NCI-H2029 (cell line): ENCODE measurements at places on chromosomes 3 and 15.

- no peak for DNase-seq
These were observed 12.1 kb downstream of the ARPP19 start for GRCh38 chr15:52556524-52557273.

DNA sequence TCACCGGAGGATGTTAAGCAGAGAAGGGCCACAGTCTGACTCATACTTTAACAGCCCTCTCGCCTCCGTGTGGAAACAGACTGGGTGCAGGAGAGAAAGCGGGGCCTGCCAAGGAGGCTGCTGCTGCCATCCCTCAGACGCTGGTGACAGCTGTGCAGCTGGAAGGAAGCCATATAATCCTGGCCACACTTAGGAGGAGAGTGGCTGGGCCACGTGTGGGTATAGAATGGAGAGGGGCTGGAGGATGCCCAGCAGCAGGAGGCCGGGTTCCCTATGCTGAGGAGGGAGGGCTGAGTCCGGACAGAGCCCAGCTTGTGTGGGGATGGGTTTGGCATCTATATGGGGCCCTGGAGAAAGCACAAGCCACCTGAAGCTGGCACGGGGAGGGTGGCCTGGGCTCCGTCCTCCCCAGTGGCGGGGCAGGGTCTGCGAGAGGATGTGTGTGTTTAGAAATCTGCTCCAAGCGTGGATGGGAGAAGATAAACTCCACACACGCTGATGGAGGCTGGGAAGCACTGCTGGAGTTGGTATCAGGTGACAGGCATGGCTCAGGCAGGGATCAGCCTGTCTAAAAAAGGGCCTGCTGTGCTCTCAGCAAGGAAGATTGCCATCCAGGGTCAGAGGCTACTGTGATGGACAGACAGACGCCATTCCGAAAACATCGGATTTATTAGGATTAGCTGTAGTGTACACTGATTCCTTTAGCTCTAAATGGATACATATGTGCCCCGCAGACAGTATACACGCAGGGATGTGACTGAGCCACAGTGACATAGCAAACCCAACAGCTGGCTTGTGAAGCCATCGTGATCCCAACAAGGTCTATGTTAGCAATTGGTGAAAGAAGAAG, 15.9 kb downstream of the ABTB1 start:
- DNase-seq: peak; percentile 59

DNA sequence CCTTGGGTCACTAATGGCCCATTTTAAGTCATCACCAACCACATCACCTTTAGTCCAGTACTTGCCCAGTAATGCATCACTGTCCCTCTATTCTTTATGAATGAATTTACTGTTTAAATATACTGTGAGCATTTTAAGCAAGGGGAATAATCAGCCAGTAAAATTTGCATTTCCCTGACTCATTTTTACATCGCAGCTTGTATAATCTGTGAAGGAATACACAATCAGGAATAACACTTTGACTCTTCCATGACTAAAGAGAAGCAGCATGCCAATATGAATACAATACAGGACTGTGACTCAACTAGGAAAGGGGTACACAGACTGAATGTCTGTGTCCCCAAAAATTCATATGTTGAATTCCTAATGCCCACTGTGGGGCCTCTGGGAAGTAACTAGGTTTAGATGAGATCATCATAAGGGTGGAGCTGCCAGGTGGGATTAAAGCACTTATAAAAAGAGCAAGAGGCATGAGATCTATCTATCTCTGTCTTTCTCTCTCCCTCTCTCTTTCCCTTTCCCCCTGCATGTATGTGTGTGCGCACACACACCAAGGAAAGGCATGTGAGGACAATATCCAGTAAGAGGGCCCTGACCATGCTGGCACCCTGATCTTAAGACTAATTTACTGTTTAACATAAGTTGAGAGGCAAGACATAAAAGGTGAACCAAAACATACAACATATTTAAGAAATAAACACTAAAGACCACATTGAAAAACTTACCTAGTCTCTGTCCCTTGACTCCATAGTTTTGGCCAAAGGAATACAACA, 12.1 kb downstream of the B4GALT4 start:
- no peak for DNase-seq

DNA sequence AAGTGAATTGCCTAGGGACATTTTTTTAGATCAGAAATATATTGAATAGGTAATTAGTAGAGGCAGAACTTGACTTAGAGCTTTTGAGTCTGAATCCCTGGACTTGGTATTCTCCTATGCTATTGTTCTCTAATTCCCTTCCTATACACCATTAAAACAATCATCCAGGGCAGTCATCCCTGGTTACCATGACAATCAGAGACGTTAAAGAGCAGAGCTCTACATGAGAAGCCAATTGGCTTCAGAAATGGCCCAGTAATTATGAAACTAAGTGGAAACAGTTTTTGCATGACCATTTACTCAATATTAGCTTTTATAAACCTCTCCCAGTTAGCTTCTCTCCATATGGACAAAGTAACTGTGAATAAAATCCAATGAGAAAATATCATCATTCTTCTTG, 182.1 kb upstream of the TP63 start:
- no peak for DNase-seq

DNA sequence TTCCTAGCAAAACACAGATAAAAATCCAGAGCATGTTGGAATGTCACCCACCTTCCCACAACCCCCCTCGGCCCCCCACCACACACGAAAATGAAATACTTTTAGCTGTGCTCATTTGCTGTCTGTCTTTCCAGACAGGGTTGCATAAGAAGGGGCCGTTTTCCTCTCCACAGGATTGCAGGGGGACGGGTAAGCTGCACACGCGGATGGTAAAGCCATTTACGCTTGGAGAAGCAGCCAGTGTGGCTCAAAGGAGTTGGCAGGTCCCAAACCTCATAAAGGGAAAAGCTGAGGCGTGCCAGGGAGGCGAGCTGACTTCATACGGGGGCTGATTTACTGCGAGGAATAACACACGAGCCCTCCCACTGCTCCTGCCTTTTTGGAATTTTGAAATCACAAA, 47.4 kb upstream of the ITGA11 start:
- no peak for DNase-seq

DNA sequence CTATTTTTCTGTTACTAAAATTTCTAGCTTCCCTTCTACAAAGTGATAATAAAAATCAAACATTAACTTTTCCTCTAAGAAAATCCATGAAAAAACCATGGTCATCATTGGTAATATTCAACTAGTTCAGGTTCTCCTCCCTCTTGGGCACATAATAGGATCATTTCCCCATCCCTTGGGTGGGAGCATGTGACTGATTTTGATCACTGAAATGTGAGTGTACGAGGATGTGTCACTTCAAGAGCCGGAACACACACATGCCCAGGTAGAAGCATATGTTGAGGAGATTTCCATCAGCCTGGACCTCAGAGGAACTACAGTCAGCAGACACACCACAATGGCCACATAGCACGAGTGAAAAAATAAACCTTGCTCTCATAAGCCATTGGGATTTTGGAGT, 36.1 kb downstream of the AP3S2 start:
- DNase-seq: no peak

DNA sequence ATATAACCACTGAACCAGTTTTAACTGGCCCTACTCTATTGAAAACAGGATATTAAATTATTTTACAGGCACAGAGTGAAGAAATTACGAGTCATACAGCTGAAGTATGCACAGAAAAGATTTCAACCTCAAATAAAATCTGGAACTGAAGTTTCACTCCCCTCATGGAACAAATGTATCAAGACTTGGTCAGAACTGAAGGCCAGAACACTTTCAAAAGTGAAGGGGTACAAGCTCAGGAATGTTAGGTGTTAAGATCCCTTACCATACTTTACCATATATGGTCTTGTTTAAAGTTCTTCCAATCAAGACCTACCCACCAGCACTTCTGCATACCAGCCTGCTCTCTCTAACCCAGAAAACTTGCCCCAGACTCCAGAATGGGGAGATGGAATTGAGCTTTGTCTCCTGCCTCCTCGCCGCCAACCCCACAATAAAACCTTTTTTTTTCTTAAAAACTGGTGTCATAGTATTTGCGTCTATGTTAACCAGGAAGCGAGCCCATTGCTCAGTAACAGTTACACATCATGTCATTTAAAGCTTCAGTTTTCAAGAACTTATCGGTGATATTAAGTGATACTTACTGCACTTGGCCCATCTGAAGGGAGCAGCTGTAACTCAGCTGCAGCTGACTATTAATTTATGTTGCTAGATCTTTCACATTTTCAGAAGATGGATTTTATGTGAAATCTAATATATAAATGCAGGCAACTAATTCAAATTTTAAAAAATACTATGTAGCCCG, 59.9 kb downstream of the OXSM start:
- DNase-seq: no peak

DNA sequence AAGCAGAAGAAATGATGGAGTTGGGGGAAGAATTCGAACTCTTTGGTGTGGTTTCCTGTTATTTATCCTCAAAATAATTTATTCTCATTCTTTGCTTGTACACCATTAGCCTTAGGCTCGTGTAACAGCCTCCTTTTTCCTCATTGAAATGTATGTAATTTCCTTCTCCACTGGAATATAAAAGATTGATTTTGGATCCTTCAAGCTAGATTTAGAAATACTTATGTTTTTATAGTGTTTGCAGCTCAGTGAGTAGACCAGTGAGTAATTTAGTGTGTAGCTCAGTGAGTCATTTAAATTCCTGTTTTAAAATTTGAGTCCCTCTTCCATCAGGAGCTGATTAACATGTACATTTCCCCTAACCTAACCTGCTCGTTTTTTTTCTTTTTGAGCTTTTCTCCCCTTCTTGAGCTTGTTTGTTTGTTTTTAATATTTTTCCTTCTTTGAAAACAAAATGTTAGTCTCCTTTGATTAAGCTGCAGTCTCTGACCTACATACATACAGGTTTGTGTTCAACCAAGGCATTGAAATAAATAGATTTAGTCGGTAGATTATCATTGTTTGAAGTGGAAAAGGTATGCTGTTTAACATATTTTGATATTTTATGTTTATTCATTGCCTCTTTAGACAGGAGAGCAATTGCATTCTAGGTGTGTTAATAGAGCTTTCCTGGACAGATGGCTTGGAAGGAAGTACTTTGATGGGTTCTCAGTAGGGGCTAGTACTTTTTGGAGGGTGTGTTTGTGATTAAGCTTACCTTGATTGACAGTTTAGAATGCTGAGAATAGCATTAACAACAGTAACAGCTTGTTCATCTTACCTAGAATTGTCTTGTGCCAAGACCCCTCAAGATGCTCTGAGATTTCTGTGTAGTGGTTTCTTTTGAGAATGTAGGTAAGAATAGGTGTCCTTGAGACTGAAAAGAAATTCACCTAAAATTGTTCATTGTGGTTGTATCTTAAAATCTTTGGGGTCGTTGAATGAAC, 5.9 kb downstream of the USP3 start:
- no peak for DNase-seq

GRCh38 chr15:55526559-55527036, 18.6 kb upstream of the DNAAF4 start:
- DNase-seq: peak; percentile 12

GRCh38 chr3:50268703-50269451, at the start of gene SEMA3B:
Gene SEMA3B (plus strand): TSS chr3:50269147. CDS start chr3:50269241, 94 bp downstream.
- no peak for DNase-seq

DNA sequence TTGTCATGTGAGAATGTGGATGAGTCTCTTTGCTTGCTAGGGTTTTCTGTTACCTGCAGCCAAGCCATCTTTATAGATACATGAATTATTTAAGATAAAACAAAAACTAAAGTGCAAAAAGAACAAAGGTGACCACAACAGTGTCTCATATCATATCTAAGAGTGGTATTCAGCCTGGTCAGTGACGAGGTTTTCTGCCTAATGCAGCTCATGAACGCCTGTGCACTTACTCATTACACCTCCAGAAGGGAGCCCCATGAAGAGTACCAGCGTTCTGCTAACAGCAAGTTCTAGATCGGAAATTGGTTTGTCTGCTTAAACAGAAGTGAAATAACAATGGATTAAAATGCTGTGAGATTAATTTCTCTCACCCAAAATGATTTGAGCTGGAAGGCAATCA, 19.2 kb downstream of the PXYLP1 start:
- no peak for DNase-seq

- DNase-seq: no peak
These were observed 192.9 kb downstream of the PDE8A start for GRCh38 chr15:85174521-85174920.

GRCh38 chr3:173267716-173268115, 126.7 kb upstream of the SPATA16 start:
- no peak for DNase-seq

- no peak for DNase-seq
These were observed 23.9 kb upstream of the BCL2L10 start for GRCh38 chr15:52136442-52136980.

DNA sequence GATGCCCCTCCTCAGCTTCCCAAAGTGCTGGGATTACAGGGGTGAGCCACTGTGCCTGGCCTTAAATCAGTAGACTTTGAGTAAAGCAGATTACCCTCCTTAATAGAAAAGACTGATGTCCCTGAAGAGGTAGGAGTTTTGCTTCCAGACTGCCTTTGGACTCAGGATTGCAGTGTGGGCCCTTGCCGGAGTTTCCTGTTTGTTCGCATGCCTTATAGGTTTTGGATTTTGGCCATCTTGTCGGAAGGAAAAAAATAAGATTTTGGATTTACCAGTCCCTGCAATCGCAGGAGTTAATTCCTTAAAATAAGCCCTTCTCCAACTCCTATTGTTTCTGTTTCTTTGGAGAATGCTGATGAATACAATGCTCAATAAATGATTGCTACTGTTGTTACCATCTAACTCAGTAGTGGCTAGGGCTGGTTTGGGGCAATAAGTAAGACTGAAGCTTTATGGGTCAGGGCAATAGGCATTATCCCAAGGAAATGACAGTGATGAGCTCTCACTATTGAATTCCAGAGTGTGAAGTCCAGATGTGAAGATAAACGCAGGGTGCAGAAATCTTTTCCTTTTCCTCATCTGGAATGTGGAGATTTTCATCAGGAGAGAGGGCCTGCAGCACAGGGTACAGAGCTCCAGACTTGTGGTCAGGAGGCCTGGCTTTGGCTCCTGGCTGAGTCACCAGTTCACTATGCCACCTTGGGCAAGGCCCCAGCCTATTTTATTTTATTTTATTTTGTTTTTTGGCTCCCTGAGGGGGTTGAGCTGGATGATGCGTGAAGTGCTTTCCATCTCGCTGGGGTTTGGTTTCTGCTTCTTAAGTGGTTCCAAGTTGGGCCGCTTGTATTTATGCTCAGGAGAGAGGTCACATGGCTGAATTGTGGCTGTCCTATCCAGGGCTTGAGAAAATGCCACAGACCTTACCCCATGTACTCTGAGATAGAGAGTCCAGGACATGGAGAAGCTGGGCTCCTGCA, 25.3 kb downstream of the FOXL2 start:
- no peak for DNase-seq

DNA sequence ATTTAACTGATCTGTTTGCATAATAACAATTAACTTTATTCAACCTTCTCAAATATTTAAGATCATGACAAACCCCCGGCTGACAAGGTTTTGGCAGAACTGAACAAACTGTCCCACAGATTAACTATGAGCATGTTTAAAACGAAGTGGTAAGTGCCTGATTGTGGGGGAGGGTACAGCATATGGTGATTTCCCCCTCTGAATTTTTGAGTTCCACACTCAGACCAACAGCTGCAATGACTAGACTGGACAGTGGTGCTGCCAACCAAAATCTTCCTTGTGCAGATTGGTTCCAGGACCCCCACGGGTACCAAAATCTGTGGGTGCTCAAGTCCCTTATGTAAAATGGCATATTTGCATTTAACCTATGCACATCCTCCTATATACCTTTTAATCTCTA, 449.5 kb downstream of the SHQ1 start:
- no peak for DNase-seq

- DNase-seq: no peak
These were observed 19.7 kb downstream of the RAB11A start for GRCh38 chr15:65888981-65889380.
